ENCODE measurements at places on chromosomes 4 and X.

GRCh38 chr4:69064391-69064790 lies 31.9 kb upstream of the UGT2B7 start:
- DNase-seq, result no peak

DNA sequence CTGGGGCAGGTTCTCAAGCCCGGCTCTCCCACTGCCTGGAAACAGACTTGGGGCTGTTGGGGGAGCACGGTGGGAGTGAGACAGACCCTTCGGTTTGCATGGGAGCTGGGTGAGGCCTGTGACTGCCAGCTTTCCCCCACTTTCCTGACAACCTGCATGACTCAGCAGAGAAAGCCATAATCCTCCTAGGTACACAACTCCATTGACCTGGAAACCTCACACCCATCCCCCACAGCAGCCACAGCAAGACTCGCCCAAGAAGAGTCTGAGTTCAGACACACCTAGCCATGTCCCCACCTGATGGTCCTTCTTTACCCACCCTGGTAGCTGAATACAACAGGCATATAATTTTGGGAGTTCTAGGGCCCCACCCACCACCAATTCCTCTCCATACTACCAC lies 57.6 kb upstream of the UBQLN2 start:
- no peak for DNase-seq

DNA sequence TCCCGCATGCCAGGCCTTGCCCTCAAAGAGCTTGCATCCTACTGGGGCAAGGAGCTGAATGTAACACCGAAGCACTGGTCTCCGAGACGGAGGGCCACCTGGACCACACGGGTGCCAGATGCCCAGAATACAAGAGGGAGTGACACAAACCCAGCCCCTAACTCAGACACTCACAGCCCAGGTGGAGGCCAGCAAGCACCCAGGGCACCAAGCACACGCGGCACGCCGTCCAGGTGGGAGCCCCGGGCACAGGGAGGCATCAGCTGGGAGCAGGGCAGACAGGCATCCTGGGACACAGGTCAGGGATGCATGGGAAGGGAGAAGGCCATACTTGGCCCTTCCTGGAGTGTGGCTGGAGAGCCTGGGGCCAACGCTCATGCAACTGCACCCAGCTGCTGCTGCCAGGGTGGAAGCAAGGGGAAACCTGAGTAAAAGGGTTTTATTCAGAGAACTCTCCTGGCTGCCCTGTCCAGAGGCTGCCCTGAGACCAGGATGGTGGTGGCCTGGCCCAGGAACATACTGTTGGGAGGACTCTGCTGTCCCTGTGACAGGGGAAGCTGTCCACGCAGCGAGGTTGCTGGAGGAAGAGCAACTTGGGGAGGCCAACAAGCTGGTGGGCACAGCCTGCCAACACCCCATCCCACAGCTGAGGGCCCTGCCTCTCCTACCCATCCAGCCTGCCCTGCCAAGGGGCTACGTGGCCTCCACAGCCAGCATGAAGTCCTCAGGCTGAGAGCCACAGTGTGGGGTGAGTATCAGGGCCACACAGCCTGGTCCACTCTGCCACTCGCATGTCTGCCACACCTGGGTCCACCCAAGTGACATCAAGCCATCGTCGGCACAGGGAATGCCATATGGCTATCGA lies 22.2 kb upstream of the PPP2R2C start:
- no peak for DNase-seq

DNA sequence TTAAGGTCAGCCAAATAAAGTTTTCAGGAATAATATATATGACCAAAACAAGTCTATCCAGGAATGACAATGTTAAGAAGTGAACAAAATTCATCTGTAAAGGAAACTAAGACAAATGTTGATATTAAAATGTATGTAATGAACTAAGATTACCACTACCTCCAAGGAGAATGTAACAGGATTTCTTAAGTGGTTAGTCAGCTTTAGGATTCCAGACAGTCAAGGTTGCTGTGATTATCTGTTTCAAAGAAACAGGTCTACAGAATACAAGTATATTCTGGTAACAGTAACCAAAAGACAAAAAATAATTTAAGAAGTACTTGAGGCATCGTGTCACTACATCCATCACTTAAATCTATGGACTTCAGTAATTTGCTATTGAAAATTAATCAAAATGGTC lies 172.8 kb downstream of the SCFD2 start:
- DNase-seq, result no peak

DNA sequence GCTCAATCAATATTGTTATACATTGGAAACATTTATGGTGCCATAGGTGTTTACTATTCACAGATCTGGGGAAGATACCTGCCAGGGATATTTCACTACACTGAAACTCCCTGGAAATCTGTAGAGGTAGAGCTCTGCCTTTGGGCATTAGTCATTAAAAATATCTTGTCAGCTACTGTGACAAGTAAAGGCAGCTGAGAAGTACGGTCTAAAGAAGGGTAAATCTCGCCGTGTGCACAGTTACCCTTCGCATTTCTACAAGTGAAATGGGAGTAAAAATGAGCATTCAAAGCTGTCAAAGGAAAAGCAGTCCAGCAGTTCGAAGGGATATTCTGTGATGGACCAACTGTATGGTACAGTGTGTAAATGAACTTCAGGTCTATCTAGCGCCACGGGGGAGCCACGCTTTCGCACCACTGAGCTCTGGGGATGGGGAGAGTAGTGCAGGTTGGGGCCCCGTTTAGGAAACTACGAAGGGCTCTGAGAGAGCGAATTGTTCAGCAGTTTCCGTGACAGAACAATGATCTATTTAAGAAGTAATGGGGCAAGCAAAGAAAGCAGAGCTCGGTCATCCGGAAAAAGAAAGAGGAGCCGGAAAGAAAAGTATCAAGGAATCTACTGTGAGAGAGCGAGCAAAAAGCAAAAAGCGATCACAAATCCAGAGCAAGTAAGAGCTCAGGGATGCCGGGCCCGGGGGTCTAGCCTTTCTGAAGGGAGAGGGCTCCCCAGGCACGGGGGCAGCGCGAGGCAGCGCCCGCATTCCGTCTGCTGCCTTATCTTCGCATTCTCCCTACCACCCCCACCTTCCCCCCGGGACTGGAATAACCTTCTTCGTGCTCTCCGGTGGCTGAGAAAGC lies 646 bp downstream of the TIGD4 start:
- no peak for DNase-seq

DNA sequence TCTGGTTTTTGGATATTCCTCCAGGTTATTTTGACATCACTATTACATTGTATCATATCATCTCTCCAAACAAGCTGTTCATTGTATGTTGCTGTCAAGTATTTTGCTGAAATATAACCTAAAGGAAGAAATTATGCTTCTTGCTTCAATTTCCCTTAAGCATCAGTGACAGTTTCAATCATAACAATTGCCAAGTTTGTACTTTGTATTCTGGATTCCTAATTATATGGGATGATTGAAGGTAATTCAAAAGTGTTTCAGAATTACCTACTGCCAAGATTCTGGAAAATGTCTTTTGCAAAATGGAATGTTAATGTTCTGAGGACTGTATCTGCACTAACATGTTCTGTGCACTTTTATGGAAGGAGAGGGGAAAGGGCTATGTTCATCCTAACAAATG lies 228.7 kb downstream of the PRDM5 start:
- DNase-seq, result no peak

- no peak for DNase-seq
Observed at GRCh38 chr4:145635630-145636029, 16.4 kb downstream of the MMAA start.

- DNase-seq, result no peak
Observed at GRCh38 chr4:15239866-15240265, 188.0 kb upstream of the C1QTNF7 start.

- DNase-seq, result no peak
Observed at GRCh38 chr4:7511525-7511924, 76.8 kb upstream of the PSAPL1 start.

DNA sequence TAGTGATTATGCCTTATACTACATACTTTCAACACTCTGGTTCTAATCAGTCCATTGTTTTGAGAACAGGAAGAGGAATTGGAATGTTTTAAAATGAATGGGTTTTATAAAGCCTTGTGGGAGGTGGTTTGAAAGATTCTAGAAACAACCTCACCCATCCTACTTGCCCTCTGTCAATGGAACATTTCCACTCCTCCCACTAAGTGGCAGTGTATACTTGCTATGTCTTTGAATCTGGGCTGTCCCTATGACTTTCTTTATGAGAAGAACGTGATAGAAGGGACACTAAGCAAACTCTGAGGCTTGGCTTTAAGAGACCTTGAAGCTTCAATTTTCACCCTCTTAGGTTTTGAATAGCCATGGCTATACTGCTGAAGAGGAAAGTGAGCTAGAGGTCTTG lies 611.2 kb downstream of the PPP4R3C start:
- DNase-seq, result no peak

DNA sequence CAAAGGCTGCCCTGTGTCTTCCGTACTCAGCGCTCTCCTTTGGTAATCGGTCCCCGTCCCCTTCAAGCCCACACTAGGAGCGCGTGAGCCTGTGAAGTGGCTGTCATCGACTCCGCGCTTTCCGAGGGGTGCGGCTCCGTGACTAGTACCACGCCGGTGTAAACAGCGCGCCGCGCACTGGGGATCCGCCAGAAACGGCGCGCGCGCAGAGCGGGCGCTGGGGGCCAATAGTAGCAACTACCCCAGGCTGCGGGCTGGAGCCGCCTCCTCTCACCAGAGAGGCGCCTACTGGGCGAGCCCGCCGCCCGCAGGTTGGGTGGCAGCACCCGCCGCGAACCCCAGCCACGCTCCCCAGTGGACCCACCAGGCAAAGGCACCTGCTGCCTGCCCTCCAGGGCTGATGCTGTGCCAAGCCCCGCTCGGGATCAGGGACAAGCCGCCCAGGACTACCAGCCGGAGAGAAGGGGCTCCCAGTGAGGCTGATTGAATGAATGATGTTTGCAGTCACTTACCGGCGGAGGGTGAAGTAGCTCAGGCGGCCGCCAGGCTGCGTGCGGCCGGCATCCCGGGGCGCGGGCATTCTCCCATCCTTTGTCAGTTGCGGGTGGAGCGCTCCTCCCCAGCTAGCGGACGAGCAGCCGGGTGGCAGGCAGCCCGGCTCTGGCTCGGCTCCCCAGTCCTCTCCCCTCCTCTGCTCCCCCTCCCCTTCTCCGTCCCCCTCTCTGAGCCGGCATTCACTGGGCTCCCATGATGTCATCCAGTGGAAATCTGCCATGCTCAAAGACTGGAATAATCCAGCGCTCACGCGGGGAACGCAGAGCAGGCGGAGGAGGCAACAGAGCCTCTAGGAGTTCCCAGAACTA lies 370.3 kb upstream of the SMIM31 start:
- no peak for DNase-seq

DNA sequence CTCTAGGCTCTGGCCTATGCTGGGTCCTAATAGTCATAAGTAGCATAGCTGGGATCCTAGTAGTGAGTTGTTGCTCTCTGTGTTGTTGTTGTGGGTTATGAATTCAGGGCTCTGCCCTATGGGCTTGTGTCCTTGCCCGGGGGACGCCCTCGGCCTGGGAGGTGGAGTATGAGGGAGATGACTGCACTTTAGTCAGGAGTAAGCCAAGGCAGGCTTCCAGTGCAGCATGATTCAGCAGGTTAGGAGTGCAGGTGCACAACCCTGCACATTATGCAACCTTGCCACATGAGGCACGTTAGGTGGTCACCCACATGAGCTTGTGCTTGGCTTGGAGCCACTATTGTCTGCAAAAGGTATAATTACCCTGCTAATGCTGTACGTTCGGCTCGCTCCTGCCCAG lies 58.4 kb upstream of the CCDC149 start:
- no peak for DNase-seq

DNA sequence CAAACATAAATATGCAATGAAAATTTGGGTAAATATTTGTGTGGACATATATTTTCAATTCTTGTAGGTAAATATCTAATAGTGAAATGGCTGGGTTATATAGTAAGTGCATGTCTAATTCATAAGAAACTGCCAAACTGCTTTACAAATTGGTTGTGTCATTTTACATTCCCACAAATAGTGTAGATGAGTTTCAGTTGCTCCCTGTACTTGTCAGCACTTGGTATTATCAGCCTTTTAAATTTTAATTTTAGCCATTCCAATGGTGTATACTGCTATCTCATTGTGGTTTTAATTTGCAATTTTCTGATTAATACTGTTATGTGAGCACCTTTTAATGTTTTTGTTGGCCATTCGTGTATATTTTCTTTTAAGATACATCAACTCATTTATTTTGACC lies 23.1 kb upstream of the GABRE start:
- DNase-seq, result no peak

DNA sequence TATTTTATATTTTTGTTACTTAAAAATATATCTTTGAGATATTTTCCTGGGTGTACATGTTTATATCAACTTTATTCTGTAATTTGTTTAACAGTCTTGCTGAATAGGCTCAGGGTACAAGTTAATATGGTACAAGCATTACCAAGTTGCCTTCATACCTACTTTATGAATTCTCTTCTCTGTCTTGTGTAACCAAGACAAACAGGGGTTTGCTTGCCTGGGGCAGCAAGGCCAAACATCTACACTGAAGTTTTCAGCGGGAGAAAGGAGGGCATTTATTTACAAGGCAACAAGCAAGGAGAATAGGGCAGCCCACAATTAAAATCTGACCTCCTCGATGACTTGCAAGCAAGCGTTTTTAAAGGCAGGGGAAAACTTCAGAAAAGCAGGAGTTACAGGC lies 24.2 kb downstream of the PPP4R3C start:
- DNase-seq, result no peak

- DNase-seq, result no peak
Observed at GRCh38 chr4:14180983-14181601, 553.6 kb upstream of the BOD1L1 start.

GRCh38 chr4:146110871-146111485 lies 64.5 kb upstream of the LSM6 start:
- DNase-seq, result no peak

DNA sequence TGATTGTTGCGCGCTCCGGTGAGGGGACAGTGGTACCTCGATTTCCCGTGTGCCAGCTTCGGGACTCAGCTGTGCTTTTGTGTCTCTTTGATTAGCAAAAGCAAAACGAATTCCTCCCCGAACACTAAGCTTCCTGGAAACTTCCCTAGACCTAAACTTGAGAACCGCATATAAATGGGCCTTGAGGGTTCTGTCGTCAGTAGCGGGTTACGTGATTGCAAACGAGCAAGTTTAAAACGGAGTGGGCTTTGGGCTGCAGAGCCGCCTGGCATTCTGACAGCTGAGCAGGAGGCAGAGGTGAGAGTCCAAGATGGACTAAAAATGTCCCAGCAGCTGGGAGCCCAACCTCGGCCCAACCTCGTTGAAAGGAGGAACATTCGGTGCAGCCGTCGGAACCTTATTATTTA lies 1.2 kb upstream of the TAPT1 start:
- no peak for DNase-seq

DNA sequence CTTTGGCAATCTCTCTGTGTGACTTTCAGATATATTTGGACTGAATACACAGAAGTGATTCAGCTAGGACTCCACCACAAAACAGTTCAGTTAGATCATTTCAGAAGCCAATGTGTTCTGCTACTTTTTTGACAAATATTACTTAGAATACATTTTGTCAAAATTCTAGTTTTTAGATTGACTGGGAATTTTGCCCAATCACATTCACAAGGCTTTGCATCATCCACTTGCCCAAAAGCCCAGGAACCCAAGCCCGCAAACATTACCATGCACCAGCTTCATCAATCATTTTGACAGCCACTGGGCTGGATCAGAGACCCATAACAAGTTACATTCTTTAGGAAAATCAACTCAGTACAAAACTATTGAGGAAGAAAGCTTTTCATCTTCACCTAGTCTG lies 256.6 kb upstream of the NDST3 start:
- no peak for DNase-seq

Measured in stimulated activated CD4-positive, alpha-beta T cell treated with anti-CD3 and anti-CD28 coated beads, Interleukin-1b, Interleukin-23, amount 100 ng/mL, for 1 hour (primary cell).